ENCODE measurements at places on chromosomes 2 and 18. TPM values are rescaled to one million over a fixed set of nuclear protein-coding genes. Genes with fewer than 3 reads are reported as not detected.

Gene TTR
- total RNA-seq = not detected

Gene FEV
- not detected for total RNA-seq

Gene TTN
- total RNA-seq = 2,245 TPM

Gene KLHL41
- 2,637 TPM for total RNA-seq

Gene NTSR2
- not detected for total RNA-seq

Gene TDRD15
- total RNA-seq = not detected

Gene MDH1B
- not detected for total RNA-seq

Gene FN1
- 301 TPM for total RNA-seq

Gene IKZF2
- total RNA-seq = 4.2 TPM

Gene MSTN
- total RNA-seq = 18.8 TPM

Gene COPS9
- 115 TPM for total RNA-seq

Gene WDR7
- total RNA-seq = 67.3 TPM
